ENCODE measurements at places on chromosomes 5 and 9.

GRCh38 chr5:63101870-63102269 lies 523.3 kb downstream of the LRRC70 start:
- DNase-seq: no peak

DNA sequence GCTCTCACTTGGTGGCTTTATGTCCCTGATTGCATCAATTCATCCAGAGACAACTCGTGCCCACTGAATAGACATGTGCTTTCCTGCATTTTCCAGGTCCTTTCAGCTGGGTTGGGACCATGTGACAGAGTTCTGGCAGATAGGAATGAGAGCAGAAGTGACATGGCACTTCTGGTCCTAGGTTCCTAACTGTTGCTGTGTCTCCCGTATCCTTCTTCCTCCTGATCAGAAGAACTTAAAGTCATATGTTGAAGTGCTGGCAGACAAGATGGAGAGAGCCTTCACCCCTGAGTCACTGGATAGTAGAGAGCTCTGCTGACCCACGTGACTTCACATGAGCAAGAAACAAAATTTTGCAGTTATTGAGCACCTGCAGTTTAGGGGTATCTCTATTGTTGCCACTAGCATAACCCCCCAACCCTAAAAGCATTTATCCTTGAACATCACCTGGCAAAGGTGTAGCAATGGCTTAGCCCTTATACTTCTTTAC lies 80.0 kb downstream of the NREP start:
- no peak for DNase-seq

DNA sequence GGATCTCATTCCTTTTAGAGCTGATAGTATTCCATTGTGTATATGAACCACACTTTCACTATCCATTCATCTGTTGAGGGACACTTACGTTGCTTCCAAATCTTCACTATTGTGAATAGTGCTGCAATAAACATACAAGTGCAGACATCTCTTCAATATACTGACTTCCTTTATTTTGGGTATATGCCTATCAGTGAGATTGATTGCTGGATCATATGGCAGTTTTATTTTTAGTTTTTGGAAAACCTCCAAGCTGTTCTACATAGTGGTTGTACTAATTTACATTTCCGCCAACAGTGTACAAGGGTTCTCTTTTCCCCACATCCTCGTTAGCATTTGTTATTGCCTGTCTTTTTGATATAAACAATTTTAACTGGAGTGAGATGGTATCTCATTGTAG lies 33.8 kb upstream of the LECT2 start:
- DNase-seq: no peak

- peak; percentile 39 for DNase-seq
Measured at GRCh38 chr5:90640484-90641059, 82.0 kb downstream of the ADGRV1 start.

- DNase-seq: peak; percentile 73
Measured at GRCh38 chr5:139844472-139845145, 49.0 kb downstream of the PSD2 start.

GRCh38 chr9:92714787-92715487 lies 45.0 kb upstream of the IPPK start:
- no peak for DNase-seq

DNA sequence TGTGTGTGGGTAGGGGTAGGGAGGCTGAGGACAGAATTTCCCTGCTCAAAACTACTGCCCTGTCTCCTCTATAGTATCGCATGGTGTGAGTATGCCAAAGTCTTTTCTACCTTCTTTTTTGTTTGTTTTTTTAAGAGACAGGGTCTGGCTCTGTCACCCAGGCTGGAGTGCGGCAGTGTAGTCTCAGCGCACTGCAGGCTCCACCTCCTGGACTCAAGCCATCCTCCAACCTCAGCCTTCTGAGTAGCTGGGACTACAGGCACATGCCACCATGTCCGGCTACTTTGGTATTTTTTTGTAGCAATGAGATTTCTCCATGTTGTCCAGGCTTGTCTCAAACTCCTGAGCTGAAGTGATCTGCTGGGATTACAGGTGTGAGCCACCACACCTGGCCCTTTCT lies 2.5 kb downstream of the SRP19 start:
- no peak for DNase-seq

Measured in putamen (tissue), 1 donor.